ENCODE measurements at places on chromosomes 2 and 18.

DNA sequence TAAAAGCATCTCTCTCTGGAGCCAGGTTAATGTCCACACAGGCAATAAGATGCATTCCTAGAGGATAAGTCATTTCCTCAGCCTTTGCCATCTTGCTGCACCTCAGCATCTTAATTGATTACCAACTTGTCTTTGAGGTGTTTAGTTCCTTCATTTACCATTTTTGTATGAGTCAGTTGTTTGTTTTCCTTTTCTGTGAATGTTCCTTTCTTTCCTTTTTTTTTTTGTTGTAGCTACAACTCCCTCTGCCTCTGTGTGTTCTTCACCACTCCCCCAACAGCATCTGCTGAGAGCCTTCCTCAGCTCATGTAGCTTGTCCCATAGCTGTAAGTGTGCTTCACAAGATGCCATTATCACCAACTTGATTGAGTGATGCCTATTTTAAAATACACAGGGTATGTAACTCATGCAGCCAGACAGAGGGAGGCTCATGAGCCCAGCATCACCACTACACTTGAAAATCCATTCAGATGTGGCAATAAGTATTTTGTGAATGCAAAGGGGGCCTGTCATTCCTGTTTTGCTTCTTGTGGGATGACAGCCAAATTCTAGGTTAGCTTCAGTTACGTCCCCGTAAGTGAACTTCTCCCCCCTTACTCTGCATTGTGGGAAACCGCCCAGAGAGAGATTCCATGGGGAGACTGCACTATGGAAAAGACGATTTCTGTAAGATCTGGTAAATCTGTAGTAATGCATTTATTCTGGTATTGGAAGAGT, 315.9 kb upstream of the ZEB2 start:
- no peak for DNase-seq

GRCh38 chr2:241142063-241142462, 7.2 kb downstream of the PASK start:
- DNase-seq, result no peak

- no peak for DNase-seq
These were observed 109.0 kb upstream of the MSH2 start for GRCh38 chr2:47293976-47294375.

- no peak for DNase-seq
These were observed 12.8 kb downstream of the PXDN start for GRCh38 chr2:1731447-1731962.

GRCh38 chr2:166651991-166652390, 157.9 kb upstream of the SCN7A start:
- DNase-seq, result no peak

DNA sequence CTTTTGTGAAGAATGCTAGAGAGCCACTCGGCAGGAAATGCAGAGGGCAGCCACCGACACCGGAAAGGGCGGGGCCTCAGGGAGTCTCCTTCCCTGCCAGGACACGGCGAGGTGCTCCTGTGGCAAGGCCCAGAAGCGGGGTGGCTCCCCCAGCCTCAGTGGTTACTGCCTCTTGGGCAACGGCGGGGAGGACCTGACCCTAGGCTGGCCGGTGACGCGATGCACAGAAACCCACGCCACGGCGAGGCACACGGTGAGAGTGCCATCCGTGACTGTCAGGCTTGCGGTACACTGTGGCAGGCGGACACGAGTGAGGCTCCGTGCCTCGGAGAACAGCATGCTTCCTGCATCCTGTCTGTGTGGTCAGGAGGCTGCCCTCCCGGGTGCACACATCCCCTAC, 47.8 kb downstream of the ZAP70 start:
- DNase-seq, result no peak

All from mesothelial cell of epicardium (in vitro differentiated cells).